AG09309 (cell line): ENCODE measurements at places on chromosomes 4 and X.

GRCh38 chr4:189377569-189377968, 563.1 kb upstream of the FRG1 start:
- DNase-seq: no peak

GRCh38 chrX:106728337-106728736, 1.8 kb downstream of the RNF128 start:
- DNase-seq: no peak

GRCh38 chr4:188316391-188316790, 177.2 kb downstream of the TRIML1 start:
- no peak for DNase-seq

GRCh38 chr4:78145622-78146021, 88.5 kb downstream of the FRAS1 start:
- no peak for DNase-seq
